ENCODE measurements at places on chromosomes 16 and 17. TPM values are rescaled to one million over a fixed set of nuclear protein-coding genes. Genes with fewer than 3 reads are reported as not detected.

USB1 gene
- 73.6 TPM for total RNA-seq

KRT15 gene
- total RNA-seq = 0.34 TPM

PMP22 gene
- total RNA-seq = 26.1 TPM

- DNase-seq = no peak
These were observed 2.0 kb downstream of the TOM1L1 start for GRCh38 chr17:54902611-54903010.

Measured in K562 (cell line).